ENCODE measurements at places on chromosomes 2 and 18. TPM values are rescaled to one million over a fixed set of nuclear protein-coding genes. Genes with fewer than 3 reads are reported as not detected.

Gene CETN1
- total RNA-seq: not detected

Gene SLC9A2
- total RNA-seq: not detected

Gene IL1F10
- not detected for total RNA-seq

Gene KCNG2
- not detected for total RNA-seq

Gene CCDC85A
- total RNA-seq: not detected

Gene SH2D6
- 0.94 TPM for total RNA-seq

Gene GALR1
- total RNA-seq: not detected

Gene MARCHF4
- total RNA-seq: not detected

Gene C2orf78
- total RNA-seq: not detected

Gene ZEB2
- total RNA-seq: 6.6 TPM
